Activated T-helper 1 cell treated with anti-CD3 and anti-CD28 coated beads, Interleukin-2, amount 50 U/mL, for 16 hours (primary cell): ENCODE measurements at places on chromosomes 7 and 10.

DNA sequence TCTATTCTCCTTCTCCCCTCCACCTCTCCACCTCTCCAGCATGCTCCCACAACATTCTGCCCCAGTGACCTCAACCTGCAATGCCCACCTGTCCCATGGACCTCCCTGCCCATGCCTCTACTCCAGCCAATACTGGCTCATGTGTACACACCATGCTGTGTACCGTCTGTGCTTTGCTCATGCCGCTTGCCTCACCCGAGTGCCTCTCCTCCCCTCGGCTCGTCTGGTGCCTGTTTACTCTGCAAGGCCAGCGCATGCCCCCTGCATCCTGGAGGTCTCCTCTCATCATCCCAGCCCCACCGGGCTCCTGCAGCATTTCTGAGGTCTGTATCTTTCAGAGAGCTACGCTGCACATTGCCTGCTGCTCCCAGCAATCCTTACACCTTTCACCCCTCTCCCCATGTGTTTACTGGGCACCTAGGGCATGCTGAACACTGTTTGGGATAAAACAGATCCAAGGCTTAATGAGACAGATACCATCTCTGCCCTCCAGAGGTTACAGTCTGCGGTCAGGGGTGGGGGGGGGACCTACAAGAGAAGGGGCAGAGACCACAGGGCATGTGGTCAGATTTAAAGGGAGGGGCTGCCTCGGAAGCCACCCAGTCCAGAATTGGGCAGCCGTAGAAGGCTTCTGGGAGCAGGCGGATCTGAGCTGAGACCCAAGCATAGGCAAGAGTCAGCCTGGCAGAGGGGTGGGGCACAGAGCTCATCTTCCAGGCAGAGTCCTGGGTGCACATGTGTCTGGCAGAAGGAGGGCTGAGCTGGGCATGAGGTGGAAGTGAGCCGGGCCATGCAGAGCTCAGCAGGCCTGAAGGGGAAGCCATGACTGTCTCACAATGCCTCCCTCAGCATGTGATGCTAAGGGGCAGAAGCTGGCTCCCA lies 29.6 kb upstream of the PSAP start:
- DNase-seq, result no peak

DNA sequence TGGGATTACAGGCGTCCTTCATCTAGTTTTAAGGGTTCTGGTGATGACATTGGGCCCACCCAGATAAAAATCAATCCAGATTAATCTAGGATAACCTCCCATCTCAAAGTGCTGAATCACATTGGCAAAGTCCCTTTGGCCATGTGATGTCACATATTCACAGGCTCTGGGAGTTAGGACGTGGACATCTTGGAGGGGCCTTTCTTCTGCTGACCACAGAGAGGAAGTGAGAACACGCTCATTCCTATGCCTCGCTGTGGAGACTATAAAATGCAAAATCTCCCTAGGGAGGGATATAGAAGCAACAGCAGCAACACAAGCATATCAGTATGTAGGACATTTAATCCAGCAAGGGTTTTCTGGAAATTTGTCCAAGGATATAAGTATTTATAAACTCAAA lies 266.0 kb upstream of the PITRM1 start:
- no peak for DNase-seq

GRCh38 chr10:6267941-6268340 lies 65.2 kb downstream of the PFKFB3 start:
- no peak for DNase-seq

DNA sequence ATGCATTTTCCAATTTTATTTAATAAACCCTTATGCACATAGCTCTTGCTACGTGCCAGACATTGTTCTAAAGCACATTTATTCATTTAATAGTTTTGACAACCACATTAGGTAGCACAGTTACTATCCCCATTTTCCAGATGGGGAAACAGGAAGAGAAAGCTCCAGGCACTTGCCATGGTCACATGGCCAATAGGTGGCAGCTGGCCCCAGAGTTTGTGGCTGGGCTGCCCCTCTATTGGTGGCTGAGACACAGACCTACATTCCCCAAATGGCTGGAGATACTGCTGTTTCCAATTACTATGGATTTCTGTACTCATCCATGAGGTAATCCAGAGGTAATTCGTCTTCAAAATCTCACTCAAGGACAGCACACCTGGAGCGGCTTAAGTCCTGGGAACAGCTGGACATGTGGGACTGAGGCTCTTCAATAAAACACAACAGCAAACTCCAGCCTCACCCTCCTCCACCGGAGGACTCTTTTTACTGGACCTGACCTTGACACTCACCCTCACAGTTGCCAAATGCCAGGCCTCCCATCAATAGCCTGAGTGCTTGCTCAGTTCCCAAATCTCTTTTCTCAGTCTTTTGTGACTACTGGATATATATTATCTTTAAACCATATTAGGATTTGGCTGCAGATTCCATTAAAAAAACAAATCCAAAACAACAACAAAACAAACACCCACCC lies 106.1 kb downstream of the CLEC2L start:
- DNase-seq, result no peak

DNA sequence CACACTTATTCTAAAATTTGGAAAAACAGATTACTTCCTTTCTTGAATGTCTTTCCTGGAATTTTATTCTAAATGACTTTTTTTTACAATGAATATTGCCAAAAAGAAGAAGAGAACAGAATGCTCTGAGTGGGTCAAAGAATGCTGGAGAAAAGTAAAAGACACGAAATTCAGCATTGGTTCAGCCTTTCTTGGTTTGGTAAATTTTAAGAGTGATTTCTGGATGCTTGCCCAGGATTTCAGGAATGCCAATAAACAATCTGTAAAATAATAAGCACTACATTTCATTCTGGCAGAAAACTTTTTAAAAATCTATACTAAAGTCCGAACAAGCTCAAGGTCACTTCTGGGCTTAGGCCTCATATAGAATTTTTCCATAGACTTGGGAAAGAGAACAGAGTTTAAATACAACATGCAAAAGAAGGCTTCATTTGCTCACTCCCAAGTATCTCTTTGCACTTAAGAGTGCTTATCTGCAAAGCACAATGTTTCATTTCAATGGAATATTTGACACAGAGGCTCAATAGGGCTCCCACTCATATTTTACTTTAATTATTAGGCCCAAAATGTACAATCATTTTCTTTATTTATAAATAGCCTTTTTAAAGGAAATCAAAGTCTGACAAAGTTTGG lies 359.5 kb upstream of the ANKRD30A start:
- DNase-seq, result no peak

- no peak for DNase-seq
These were observed 553.8 kb downstream of the TFEC start for GRCh38 chr7:115476671-115477181.

- DNase-seq, result no peak
These were observed 72.1 kb downstream of the USP6NL start for GRCh38 chr10:11539191-11539868.

- DNase-seq, result no peak
These were observed 30.0 kb downstream of the AGAP4 start for GRCh38 chr10:45817130-45817859.

DNA sequence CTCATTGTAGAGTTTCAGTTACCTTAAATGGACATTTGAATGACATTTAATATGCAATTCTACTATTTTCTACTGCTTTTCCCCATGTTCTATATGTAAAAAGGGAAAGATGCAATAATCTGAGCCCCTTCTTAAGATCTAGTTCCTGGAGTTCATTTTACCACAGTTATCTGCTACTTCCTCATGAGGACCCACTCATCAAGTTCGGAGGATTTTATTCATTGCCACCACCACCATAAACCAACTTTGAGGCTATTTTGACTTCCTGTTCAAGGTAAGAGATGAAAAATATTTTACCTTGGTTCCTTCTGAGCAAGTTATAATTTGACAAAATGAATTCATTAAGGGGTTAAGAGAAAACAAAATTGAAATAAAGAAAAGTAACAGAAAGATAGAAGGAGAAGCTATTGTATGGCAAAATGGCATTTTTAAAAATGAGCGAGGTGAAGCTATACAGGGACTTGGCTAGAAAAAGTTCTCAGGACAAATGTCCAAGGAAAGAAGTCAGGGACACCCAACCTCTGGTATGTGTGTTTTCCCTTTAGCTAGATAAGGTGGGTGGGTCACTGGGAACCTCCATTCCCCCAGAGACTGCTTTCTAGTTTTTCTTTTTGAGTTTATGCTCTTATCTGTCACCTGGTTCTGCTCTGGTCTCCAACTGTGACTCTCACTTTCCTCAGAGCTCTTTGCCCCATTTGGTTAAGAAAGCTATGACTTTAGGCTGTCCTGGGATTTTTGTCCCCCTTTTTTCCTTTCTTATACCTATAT lies 14.9 kb upstream of the FAM3C start:
- no peak for DNase-seq

GRCh38 chr7:22657479-22657878 lies 69.5 kb upstream of the IL6 start:
- no peak for DNase-seq

DNA sequence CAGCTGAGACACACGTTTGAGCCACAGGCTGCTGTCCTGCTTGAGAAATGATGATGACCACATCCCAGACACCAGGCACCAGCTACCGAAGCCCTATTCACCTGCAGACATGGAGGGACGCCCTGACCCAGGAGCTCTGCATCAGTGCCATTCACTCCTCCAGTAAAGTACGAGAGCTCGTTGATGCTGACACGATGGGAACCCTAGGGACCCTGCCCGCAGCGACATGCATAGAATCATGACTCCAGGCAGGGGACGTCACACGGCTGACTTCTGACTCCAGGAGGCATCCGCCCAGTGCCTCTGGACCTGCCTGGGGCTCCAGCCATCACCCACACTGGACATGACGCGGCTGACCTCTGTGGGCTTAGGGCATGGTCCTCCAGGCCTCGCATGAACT lies 129.9 kb downstream of the ADARB2 start:
- no peak for DNase-seq

GRCh38 chr7:27998382-27998781 lies 182.2 kb downstream of the JAZF1 start:
- no peak for DNase-seq

DNA sequence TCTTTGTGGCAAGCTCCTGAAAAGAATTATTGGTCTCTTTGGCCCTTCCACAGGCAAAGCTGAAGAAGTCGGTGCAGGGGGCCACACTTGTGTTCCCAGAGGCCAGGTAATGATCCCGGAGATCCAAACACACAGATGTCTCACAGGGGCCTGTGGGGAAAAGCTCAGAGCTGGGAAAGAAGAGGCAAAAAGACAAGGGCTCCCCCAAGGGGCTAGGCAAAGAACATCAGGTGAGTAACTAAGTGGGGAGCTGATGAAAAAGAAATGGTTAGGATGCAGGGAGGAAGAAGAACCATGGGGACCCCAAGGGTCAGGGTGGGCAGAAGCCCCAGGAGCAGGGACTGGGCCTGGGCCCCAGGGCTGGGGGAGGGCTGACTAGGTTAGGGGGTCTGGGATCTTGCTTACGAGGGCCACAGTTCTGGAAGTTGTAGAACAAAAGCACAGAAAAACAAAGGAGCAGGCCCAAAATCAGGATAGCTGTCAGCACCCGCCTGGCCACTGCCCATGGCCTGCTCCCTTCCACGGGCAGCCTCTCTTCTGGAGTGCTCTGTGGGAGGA lies 1.1 kb downstream of the KEL start:
- no peak for DNase-seq

GRCh38 chr7:91416155-91416865 lies 152.1 kb downstream of the FZD1 start:
- DNase-seq, result no peak

GRCh38 chr7:124155432-124156022 lies 122.7 kb upstream of the TMEM229A start:
- no peak for DNase-seq

GRCh38 chr7:36088553-36088952 lies 64.5 kb upstream of the EEPD1 start:
- DNase-seq, result no peak

DNA sequence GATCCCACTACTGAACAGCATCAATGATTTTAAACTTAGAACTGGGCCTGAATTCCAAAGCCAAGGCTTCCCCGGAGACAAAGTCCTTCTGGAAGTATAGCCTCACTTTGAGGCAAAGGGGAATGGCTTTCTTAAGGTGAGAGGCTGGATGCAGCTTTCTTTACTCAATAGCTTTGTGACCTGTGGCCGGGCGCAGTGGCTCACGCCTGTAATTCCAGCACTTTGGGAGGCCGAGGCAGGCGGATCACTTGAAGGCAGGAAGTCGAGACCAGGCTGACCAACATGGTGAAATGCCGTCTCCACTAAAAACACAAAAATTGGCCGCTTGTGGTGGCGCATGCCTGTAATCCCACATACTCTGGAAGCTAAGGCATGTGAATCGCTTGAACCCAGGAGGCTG lies 3.2 kb upstream of the FGFR2 start:
- no peak for DNase-seq

GRCh38 chr10:12701696-12702095 lies 299.8 kb downstream of the CCDC3 start:
- DNase-seq, result no peak

GRCh38 chr10:6006546-6006945 lies 29.2 kb upstream of the IL15RA start:
- DNase-seq, result no peak

DNA sequence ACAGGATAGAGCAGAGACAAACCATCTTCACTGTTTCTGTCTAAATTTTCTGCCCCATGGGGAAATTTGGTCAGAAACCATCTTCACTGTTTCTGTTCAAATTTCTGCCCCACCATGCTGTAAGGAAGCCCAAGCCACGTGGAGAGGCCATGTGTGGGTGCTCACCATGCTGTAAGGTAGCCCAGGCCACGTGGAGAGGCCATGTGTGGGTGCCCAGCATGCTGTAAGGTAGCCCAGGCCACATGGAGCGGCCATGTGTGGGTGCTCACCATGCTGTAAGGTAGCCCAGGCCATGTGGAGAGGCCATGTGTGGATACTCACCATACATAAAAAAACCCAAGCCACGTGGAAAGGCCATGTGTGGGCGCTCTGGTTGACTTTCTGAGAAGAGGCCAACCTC lies 1088.7 kb upstream of the AUTS2 start:
- DNase-seq, result no peak

DNA sequence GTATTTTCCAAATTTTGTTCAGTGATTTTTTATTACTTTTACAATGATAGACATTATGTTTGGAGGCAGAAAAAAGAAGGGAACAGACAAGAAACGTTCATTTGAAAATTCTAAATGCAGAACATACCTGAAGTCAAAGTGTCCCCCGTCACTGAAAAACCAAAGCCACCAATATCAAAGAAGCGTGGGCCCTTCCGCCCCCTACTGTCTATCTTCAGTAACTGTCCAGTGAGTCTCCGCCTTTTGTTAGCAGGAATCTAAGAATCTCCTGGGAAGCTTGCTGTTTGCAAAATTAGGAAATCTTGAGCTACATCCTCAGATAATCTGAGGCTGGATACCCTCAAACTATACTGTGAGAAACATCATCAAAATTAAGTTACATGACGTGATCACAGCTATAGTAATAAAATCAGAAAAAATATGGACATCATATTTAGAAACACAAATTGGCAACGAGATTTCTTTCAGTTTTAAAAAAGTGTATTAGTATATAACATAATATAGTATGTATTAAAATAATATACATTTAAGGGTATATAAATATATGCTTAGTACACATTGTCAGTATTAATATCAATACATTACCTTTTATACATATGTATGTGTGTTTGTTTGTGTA lies 169.3 kb upstream of the AKR1E2 start:
- DNase-seq, result peak; percentile 27
